Activated T-cell treated with anti-CD3 and anti-CD28 coated beads, Interleukin-2, amount 50 U/mL, for 72 hours (primary cell): ENCODE measurements at places on chromosomes 1 and 21. TPM values are rescaled to one million over a fixed set of nuclear protein-coding genes. Genes with fewer than 3 reads are reported as not detected.

The C1QB gene
- total RNA-seq = not detected

The OR2L13 gene
- total RNA-seq = 0.24 TPM

The PGBD2 gene
- 4.0 TPM for total RNA-seq

The AADACL4 gene
- not detected for total RNA-seq

The NFASC gene
- total RNA-seq = 0.23 TPM

The NBPF3 gene
- total RNA-seq = 9.0 TPM

The NEK2 gene
- total RNA-seq = 36.8 TPM

The TOR1AIP2 gene
- 48.6 TPM for total RNA-seq

The DISC1 gene
- total RNA-seq = 2.9 TPM

The BRINP3 gene
- total RNA-seq = not detected

The SDE2 gene
- 24.0 TPM for total RNA-seq

The OR2T6 gene
- total RNA-seq = not detected

The NDUFS5 gene
- 89.1 TPM for total RNA-seq

The MTF1 gene
- 28.1 TPM for total RNA-seq

The TAS1R1 gene
- total RNA-seq = not detected

The UQCRHL gene
- 2.9 TPM for total RNA-seq

The SLC37A1 gene
- 37.6 TPM for total RNA-seq

The EVA1C gene
- total RNA-seq = 8.9 TPM

The CHRNB2 gene
- total RNA-seq = 0.05 TPM

The TXNIP gene
- 141 TPM for total RNA-seq

The AGTRAP gene
- total RNA-seq = 12.6 TPM

The CYP4X1 gene
- total RNA-seq = not detected

The PTPN14 gene
- total RNA-seq = 13.5 TPM

The KRTAP11-1 gene
- not detected for total RNA-seq

The LMO4 gene
- total RNA-seq = 31.8 TPM

The AIM2 gene
- 103 TPM for total RNA-seq
